ENCODE measurements at places on chromosomes 7 and 10.
A peak's percentile ranks its signal among the peaks of the same experiment; 100 is the strongest.

GRCh38 chr10:11598712-11599397, 12.6 kb downstream of the USP6NL start:
- H3K4me3 ChIP-seq: no peak overlapping the region
- H3K27ac ChIP-seq: no peak overlapping the region
- no peaks in the 10 kb centered on the region for H3K36me3 ChIP-seq
- no peak for DNase-seq
- peaks cover 4% of the 10 kb centered on the region for H3K4me1 ChIP-seq

DNA sequence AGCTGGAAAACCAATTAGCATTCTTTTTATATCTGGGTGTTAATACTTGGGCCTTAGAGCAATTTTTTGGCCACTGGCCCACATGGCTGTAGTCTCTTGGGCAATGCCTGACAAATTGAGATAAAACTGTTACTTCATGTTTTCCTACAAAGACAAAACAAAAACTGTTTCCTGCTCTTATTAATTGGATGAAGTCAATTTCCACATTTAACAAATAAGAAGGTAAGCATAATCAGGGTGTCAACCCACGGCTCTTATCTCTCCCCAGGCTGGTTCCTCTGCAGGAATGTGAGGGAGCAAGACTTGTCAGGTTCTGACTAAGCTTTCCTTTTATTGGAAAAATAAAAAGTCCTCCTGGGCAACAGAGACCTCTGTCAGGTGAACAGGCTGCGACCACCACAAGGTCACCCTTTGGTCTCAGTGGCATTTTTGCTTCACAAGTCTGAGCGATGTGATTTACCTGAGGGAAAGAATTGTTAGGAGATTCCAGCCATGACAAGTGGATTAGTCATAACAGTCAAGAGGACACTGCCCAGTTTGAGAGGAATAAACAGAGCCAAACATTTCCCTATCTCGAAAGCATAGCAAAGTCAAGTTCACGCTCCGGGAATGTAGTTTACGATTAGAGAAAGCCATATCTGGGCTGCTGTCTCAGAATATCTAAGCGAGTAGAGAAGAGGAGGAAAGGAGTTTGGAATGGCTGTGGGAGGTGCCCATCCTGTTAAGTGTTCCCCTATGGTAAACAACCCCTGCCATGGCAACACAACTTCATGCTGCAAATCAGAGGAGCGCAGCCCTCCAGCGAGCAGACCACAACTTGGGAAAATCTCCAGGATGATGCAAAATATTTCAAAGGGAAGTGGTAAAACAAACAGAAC, 144.4 kb downstream of the TES start:
- H3K36me3 ChIP-seq: no peaks in the 10 kb centered on the region
- no peak overlapping the region for H3K4me3 ChIP-seq
- no peaks in the 10 kb centered on the region for H3K27me3 ChIP-seq
- H3K4me1 ChIP-seq: peaks cover 6% of the 10 kb centered on the region

GRCh38 chr7:31933481-31933880, 136.7 kb downstream of the PDE1C start:
- no peak overlapping the region for H3K4me3 ChIP-seq
- DNase-seq: peak; percentile 51
- peaks cover 2% of the 10 kb centered on the region for H3K4me1 ChIP-seq
- no peaks in the 10 kb centered on the region for H3K27me3 ChIP-seq

GRCh38 chr10:53115660-53116059, 343.1 kb upstream of the MBL2 start:
- no peaks in the 10 kb centered on the region for H3K4me1 ChIP-seq
- no peak overlapping the region for H3K27ac ChIP-seq
- no peak overlapping the region for H3K4me3 ChIP-seq
- DNase-seq: no peak

GRCh38 chr10:118977022-118977599, 52.4 kb upstream of the NANOS1 start:
- peaks cover 6% of the 10 kb centered on the region for H3K27me3 ChIP-seq
- H3K4me1 ChIP-seq: peaks cover 2% of the 10 kb centered on the region
- no peak overlapping the region for H3K4me3 ChIP-seq
- no peak overlapping the region for H3K27ac ChIP-seq
- no peaks in the 10 kb centered on the region for H3K36me3 ChIP-seq

DNA sequence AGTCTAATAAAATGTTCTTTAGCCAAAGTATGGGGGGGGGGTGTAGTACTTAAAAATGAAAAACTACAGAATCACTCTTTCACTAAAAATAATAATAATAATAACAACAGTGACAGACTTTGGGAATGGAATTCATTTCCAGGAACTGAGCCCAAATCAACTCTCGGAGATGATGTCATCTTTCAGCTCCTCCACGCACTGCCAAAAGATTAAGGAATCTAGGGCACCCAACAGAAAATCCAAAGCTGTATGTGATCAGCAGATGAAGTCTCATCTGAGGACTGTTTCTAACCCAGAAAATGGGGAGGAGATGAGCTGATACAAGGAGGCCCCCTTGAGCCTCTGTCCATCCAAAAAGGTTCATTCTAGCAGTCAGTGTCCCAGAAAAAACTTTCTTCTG, 54.5 kb downstream of the GRB10 start:
- no peak overlapping the region for H3K27ac ChIP-seq
- DNase-seq: no peak
- no peak overlapping the region for H3K4me3 ChIP-seq
- no peaks in the 10 kb centered on the region for H3K27me3 ChIP-seq
- H3K36me3 ChIP-seq: peaks cover 23% of the 10 kb centered on the region

DNA sequence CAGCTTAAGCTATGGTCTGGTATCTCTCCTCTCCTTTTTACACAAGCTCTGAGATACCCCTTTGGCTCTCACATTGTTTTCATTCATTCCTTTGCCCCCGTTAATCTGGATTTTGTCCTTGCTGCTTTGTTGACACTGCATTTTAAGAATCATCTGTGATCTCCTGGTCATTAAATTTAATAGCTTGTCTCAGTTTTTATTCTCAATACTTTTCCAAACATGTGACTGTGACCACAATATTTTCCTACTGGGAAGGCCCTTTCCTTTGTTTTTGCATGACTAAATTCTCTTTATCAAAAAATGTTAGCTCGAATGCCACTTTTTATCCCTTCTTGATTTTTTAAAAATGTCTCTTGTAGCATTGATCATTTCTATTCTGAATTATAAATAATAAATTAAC, 171.2 kb downstream of the SUGCT start:
- H3K4me1 ChIP-seq: peaks cover 2% of the 10 kb centered on the region
- H3K4me3 ChIP-seq: no peak overlapping the region
- DNase-seq: no peak
- no peaks in the 10 kb centered on the region for H3K36me3 ChIP-seq

Data from mesenchymal stem cell (in vitro differentiated cells and primary cell).